ENCODE measurements at places on chromosomes 2 and 18. TPM values are rescaled to one million over a fixed set of nuclear protein-coding genes. Genes with fewer than 3 reads are reported as not detected.

DNA sequence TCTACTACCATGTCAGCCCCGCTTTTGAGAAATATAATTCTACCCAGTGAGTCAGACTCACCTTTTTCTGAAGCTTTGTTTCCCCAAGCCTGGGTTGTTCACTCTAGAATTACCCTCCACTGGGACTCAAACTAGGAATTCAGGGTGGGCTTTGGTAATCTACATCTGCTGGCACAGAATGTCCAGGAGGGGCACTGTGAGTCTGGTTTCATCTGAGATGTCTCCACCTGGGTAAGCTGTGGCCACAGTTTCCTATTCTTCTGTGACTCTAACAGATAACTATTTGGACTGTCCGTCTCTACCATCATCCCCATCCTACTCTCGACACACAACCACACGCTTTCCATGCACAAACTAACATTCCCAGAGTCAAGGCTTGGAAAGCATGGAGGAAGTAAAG lies 457.2 kb downstream of the STK39 start:
- DNase-seq: no peak

GRCh38 chr2:135590619-135591260 lies 59.5 kb downstream of the R3HDM1 start:
- DNase-seq: no peak

DNA sequence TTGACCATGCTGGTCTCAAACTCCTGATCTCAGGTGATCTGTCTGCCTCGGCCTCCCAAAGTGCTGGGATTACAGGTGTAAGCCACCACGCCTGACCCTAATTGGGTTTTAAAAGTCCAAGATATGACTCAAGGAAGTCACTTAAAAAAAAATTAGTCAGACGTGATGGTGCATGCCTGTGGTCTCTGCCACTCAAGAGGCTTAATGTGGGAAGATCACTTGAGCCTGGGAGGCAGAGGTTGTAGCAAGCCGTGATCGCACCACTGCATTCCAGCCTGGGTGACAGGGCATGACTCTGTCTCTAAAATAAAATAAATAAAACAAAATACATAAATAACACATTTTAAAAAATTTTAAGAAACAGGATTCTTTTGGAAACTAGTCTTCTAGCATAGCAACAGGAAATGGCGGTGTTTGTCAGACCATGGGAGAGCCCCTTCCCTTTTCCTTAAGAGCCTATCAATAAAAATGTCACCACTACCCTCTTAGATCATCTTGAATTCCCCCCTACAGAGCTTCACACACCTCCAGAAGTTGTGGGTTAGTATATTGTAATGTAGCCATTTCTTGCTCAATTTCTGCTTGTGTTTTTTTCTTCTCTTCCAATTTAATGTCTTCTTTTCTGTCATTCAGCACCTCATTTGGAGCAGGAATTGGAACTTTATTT lies 20.1 kb downstream of the SFT2D3 start:
- DNase-seq: no peak

Gene TDRD15
- polyA plus RNA-seq: 0.03 TPM

Gene WDR7
- 14.1 TPM for polyA plus RNA-seq

DNA sequence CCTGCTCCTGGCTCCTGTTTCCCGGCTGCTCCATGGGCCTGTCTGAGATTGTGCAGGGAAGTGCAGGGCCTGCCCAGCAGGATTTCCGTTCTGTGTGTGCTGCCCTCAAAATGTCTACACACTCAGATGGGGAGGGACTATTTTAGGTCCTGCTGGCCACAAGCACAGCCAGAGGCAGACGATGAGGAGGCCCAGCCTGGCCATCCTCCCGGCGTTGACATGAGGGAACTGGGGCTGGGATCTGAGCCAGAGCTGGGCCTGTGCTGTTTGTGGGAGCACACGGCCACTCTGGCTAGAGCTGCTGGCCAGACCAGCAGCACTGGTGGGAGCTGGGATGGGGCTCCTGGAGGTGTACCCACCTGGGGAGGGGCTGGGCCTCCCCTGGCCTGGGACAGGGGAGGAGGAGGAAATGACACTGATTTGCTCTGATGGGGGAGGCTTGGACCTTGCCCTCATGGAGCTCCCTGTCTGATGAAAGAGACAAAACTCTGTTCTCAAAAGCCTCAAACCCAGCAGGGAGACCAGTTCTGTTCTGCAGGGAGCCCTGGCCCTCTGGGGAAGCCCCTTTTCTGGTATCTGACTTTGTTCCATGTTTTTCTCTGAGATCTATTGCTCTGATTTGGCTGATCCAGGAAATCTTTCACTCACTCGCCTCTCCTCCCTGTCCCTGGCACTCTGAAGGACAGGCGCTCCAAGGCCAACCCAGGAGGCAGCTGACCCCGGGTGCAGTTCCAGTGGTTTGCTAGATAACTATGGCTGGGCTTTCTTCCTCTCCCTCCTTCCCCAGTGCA lies 161.8 kb downstream of the DYSF start:
- DNase-seq: peak; percentile 31

DNA sequence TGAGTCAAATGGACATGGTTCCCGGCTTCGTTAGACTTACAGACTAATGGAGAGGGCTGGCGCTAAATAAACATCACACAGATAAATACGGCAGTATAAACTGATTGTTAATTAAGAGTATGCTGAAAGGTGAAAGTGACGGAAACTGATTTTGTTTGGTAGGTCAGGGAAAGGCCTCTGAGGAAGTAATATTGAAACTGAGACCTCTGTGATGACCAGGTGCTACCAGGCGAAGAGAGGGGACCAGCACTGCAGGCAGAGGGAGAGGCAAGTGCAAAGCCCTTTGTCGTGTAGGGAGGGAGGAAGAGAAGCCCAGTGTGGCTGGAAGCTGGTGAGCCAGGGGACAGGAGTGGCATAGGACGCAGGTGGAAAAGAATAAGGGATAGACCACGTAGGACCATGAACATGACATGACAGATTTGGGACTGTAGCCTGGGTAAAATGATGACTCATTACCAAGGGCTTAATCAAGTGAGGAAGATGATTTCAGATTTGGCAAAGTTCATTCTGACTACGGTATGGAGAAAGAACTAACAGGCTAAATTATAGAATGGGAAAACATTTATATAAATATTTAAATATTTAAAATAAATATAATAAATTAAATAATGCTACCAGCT lies 433.1 kb downstream of the NCKAP5 start:
- DNase-seq: no peak

DNA sequence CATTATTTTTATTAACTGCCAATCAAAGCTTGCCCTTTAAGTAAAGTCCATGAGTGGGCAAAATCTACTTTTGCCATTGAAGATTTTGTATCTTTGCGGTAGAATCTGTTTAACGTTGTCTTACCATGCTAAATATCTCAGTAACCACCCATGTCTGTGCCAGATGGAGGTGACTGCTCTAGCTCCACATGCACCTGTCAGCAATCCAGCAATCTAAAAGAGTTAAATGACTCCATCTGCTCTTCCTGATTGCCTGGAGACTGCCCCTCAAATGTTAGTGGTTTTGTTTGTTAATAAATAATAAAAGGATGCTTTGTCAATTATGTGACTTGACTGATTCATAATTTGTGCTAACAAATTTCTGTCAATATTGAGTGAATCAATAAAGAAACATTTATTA lies 141.7 kb downstream of the RBM43 start:
- no peak for DNase-seq

- DNase-seq: no peak
These were observed 75.3 kb downstream of the LRRFIP1 start for GRCh38 chr2:237702441-237703391.

Gene PDIA6
- 375 TPM for polyA plus RNA-seq

DNA sequence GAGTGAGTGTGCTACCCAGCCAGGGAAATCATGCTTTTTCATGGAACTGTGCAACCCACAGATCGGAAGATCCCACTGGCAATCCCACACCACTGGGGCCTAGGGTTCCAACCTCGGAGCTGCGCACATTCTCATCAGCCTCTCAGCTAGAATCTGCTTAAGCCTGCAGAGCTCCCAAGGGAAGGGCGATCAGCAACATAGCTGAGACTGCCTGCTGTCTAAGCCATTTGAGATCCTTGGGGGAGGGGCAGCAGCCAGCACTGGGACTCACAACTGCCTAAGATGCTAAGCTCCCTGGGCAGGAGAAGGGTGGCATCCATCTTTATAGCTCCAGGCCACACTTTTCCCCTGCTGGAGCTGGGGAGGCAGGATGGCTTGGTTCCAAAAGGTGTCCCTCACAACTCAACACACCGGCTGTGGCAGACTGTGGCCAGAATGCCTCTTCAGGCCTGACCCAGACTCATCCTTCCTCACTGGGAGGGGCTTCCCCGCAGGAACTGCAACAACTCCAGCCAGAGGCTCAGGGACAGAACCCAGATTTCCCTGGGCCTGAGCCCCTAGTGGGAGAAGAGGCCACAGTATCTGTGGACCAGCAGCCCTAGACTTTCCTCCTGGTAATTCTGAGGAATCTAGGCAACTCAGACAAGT lies 1133.3 kb upstream of the PIK3C3 start:
- DNase-seq: no peak

DNA sequence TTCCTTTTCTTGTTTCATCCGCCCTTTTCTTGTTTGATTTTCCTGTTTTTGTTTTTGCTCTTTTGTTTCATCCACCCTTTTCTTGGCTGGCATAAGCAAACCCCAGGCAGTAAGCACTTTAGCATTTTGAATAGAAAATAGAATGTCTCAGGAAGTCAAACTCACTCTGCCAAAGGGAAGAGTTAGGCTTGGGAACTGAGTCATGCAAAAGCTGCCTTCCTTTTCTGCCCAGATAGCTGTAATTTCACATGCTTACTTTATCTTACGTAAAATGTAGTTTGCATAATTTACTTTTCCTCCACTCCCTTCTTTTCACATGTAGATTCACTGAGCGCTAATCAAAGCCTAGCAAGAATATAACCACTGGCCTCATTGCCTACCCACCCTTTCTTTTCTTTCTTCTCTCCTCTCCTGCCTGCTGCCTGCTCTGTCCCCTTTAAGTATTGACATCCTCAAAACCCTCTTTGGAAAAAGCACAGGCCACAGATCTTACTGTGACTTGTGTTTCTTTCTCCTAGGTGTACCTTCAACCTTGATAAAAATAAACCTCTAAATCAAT lies 48.4 kb downstream of the CNGA3 start:
- DNase-seq: no peak

Gene EGR4
- not detected for polyA plus RNA-seq

Gene ASXL2
- 20.2 TPM for polyA plus RNA-seq

Data from renal cortex interstitium (tissue), 15 donors.